Suppressor macrophage (primary cell): ENCODE measurements at places on chromosomes 13 and 19.
A peak's percentile ranks its signal among the peaks of the same experiment; 100 is the strongest.

- peak; percentile 27 for DNase-seq
Observed at GRCh38 chr19:3224346-3225168, at the start of gene CELF5. Gene CELF5 (plus strand): TSS chr19:3224661. CDS start chr19:3224740, 79 bp downstream.

DNA sequence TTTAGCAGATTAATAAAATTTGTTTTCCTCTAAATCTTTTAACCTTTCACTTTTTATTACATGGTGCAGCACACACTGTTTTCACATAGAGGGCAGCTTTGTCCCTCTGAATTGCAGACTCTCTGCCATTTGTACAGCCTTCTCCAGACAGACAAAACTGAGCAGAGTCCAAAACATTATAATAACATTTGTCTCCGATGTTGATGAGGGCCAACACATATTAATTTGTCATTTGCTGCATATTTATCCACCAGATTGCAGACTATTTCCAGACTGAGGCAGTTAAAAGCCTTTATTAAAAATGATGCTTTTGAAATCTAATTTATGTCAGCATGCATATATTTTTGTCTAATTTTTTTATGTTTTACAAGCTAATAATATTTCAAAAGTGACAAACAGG is 1251.9 kb upstream of the SLC10A2 start:
- no peak for DNase-seq

GRCh38 chr19:3606174-3606689 is 443 bp downstream of the TBXA2R start:
- no peak for DNase-seq

GRCh38 chr19:13087795-13088537 is 14.7 kb downstream of the LYL1 start:
- no peak for DNase-seq

DNA sequence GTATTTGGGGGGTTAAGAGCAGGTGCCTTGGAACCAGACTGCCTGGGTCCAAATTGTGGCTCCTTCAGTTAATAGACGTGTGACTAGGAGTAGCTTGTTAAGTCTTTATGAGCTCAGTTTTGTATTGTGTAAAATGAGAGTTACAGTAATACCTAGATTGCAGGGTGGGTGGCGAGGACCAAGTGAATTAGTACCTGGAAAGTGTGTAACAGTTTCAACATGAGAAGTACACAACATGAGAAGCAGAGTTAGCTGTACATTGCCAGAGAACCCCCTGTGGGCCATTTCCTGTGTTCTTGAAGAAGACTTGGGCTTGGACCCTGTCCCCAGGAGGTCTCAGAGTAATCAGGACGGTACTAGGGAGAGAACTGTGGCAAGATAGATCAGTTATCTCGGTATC is 36.8 kb downstream of the PPP2R1A start:
- DNase-seq: no peak
